ENCODE measurements at places on chromosomes 7 and 10.

GRCh38 chr7:98396768-98397167 is 4.1 kb downstream of the BAIAP2L1 start:
- no peak for DNase-seq

DNA sequence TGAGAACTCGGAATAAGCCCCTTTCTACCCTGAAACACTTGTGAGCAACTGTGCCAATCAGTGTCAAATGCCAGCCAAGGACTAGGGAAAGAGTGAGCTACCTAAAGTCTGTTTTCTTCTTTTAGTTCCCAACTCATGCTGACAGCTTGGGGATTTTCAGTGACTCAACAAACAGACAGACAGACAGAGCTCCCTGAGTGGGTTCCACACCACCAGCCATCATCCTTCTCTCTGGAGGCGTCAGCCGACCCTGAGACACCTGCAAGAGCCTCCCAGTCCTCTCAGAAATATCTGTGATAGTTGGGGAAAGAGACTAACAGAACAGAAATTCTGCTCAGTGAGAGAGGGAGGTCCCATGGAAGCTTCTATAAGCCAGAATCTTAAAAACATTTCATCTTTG is 49.5 kb downstream of the GATA3 start:
- DNase-seq, result no peak

- no peak for DNase-seq
Measured at GRCh38 chr7:110918949-110919548, 171.9 kb upstream of the LRRN3 start.

- DNase-seq, result no peak
Measured at GRCh38 chr7:33698692-33699128, 206.6 kb upstream of the BMPER start.

DNA sequence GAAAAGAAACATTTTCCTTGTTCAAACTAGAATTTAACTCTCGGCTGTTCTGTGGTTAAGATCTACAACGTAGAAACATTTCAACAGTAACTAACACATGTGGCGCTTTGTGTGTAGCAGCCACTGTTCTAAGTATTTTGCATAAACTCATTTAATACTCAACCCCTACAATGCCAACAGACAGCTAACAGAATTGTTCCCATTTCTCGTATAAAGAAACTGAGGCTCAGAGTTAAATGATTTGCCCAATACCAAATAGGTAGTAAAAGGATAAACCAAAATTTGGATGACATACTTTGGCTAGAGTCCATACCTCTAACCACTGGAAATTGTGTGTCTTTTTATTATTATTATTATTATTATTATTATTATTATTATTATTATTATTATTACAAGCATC is 72.5 kb upstream of the LRRN3 start:
- no peak for DNase-seq

DNA sequence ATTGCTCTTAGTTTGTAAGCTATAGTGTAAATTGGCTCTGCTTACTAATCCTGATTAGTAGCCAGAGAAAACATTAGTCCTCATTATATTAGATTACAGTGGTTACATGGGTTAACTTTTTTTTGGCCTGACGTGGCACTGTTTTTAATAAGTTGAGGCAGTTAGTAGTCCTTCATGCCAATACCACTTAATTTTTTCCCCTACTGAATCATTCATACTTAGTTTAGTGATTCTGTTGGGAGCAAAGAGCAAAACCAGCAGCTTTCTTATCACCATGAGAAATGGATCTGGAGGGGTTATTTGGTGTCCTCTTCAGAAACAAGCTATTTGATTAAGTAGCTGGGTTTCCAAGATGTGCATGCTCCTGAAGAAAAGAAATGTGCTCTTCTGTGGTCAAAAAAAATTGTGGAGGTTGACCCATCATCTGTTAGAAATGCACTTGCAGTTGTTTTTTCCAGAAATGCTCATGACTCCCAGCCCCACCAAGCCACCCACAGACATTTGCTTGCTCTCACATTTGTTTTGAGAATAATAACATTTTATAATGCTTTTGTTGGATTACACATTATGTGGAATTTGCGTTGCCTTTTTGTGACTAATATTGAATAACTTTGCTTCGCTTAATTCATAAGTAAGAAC is 258.5 kb downstream of the HDAC9 start:
- no peak for DNase-seq

- no peak for DNase-seq
Measured at GRCh38 chr10:49264177-49264677, 34.7 kb upstream of the C10orf71 start.

- DNase-seq, result no peak
Measured at GRCh38 chr10:60661637-60662036, 116.6 kb upstream of the CDK1 start.

GRCh38 chr7:107109955-107110354 is 58.8 kb upstream of the HBP1 start:
- no peak for DNase-seq

- no peak for DNase-seq
Measured at GRCh38 chr7:120944826-120945562, 5.6 kb upstream of the ING3 start.

GRCh38 chr7:26199301-26200037 is 1.1 kb downstream of the HNRNPA2B1 start:
- DNase-seq, result no peak

DNA sequence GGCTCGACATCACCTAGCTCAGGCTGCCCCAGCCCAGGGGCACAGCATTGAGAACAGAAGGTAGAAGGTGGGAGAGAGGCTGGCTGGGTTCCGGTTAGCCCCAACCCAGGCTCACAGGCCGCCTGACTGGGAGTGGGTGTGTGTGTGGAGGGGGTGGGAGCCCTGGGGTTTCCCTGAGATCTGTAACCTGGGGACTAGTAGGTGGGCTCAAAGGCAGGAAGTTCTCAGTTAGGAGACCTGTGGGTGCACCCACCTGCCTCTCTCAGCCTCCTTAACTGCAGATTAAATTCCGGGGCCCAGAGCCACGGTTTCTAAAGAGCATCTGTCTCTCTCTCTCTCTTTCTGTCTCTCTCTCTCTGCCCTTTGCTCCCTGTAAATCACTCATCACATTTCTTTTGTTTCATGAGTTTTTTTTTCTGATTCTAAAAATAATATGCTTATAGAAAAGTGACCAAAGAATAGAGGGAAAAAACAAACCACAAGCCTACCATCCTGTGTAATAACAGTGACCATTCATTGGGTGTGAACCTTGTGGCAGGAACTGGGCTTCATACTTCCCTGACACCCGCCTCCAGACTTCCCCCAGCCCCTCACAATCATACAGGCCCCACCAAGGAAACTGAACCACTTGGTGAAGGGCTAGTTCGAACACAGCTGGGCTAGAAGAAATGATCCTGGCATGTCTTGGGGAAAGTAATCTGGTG is 83.4 kb upstream of the SMNDC1 start:
- DNase-seq, result no peak

GRCh38 chr10:52172581-52172980 is 141.5 kb upstream of the DKK1 start:
- DNase-seq, result no peak

GRCh38 chr7:142500366-142500765 is 242.5 kb upstream of the PRSS58 start:
- DNase-seq, result no peak

DNA sequence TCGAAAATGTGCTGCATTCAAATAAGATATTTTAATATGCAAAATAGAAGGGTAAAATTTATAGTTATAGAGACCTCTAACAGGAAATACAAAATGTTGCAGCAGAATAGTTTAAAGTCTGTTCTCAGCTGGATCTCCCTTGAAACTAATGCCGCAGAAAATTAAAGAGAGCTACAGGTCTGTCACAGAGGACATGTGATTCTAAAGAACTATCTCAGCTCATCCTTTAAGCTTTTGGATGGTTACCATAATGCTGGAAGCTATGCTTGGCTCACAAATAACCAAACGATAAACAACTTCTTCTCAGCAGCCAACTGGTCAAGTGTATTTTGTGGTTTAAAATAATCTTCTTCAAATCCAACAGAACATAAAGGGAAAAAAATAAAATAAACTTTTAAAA is 353.0 kb downstream of the PARD3 start:
- no peak for DNase-seq

GRCh38 chr10:12130237-12130872 is 878 bp downstream of the SEC61A2 start:
- peak; percentile 33 for DNase-seq

GRCh38 chr7:105493923-105494315 is 28.2 kb downstream of the PUS7 start:
- no peak for DNase-seq

DNA sequence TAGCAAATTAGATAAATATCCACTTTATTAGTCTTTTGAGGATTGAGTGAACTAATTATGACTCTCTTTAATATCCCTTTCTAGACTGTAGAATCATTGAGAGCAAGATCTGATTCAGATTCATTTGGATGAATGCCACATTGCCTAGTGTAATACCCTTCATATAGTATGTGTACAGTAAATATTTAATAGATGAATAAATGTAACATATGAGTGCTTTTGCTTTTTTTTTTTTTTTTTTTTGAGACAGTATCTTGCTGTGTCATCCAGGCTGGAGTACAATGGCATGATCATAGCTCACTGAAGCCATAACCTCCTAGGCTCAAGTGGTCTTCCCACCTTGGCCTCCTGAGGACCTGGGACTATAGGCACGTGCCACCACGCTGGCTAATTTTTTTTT is 14.8 kb downstream of the SAMD8 start:
- no peak for DNase-seq

DNA sequence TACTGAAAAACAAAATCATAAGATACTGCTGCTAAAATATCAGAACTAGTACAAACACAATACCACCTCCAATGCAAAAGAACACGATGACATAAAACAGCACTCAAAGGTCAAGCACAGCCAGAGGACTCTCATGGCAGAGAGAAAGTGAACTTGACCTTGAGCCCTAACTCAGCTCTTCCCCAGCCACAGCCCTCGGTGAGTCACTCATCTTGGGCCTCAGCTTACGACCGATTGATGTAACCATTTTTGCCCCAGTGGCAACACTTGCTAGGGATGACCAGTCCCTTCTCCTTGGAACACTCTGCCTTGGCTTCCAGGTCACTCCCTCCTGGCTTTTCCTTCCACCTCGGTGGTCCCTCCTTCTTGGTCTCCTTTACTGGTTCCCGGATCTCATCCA is 77.8 kb downstream of the JAZF1 start:
- no peak for DNase-seq

- DNase-seq, result no peak
Measured at GRCh38 chr7:140144821-140145220, 32.0 kb downstream of the KDM7A start.

DNA sequence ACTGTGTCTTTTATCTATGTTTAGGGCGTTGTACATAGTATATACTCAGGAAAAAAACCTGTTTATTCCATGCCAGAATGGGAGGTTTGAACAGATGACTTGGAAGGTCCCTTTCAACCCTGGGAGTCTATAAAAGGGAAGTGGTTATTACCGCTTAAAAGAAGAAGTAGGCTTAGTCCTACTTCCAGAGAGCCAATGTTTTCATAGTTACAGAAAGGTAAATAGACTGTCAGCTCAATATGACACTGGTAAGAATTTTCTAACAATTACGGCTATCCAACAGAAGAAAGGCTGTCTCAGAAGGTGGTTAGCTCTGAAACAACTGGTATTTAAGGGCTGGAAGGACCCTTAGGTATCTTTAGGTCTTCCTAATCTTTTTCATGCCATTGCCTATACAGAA is 1.1 kb upstream of the TFAM start:
- DNase-seq, result no peak

GRCh38 chr10:17464545-17464944 is 10.2 kb upstream of the ST8SIA6 start:
- DNase-seq, result no peak

DNA sequence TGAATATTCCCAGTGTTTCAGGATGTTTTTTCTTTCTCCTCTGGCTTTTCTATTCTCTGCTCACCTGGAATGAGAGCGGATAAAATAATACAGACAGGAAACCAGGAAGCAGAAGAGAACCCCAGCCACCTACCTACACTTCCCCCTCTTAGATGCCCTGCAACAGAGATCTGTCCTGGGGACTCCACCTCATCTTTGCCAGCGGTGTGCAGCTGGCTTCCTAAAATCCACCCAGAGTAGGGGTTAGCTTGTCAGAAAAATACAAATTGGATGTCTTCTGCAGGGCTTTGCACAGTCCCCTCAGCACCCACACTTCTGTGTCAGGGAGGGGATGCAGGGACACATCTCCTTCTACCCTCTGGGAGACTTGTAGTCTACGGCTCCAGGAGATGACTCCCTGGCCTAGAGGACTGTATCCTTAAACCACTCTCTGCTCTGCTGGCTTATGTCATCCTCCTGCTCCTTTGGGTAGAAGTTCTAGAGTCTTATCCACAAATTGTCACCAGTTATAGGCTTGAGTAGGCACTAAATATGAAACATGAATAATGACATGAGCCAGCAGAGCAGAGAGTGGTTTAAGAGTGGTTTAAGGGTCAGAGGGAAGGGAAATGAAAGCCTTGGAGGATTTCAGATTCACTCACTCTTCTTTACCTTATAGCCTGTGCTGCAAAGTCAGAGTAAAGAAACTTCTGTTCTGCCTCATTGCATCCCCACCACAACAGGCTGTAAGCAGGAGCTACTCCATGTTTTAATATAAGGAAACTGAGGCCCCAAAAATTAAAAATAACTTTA is 749.4 kb downstream of the AUTS2 start:
- no peak for DNase-seq

- DNase-seq, result no peak
Measured at GRCh38 chr10:16828701-16829175, 11.5 kb upstream of the RSU1 start.

- DNase-seq, result no peak
Measured at GRCh38 chr7:2068693-2069471, 163.9 kb downstream of the MAD1L1 start.

DNA sequence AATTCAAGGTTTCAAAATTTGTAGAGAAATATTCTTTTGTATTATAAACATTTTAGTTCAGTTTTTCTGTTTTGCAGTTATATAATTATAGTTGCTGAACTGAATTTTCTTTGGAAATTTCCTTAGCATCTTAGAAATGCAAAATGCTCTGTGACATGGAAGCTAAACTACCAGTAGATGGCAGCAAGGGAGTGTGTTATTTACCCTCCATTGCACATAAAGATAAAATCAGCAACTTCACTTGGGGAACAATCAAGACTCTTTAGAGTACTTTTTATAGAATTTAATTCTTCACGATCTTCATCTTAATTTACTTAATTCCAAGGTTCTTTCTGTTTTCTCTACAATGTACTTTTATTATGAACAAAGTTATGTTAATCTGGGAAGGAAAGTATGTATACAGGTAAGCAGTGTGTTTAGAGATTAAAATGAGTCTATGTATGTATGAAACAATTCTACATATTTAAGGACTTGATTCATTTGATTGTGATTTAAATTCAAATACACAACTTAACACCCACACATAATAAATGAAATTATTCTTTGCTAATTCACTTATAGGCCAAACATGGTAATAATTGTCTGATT is 404.2 kb downstream of the THSD7A start:
- DNase-seq, result peak; percentile 60

DNA sequence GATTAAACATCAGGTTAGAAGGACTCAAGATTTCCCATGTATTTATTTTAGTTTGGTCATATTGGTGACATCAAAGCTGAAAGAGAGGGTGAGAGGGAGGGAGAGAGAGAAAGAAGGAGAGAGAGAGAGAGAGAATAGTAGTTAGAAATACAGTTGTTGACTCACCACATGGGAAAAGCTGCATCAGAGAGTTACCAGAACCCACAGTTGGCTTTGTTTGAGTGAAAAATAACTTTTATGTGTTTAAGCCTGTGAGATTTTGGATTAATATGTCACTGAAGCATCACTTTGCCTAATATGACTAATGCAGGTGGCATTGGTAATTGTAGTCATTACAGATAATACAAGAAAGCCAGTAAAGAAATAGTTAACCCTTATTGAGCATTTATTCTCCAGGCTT is 303.9 kb downstream of the REEP3 start:
- DNase-seq, result no peak
